Stimulated activated CD8-positive, alpha-beta memory T cell treated with anti-CD3 and anti-CD28 coated beads, Interleukin-15, amount 100 ng/mL, for 4 hours (primary cell): ENCODE measurements at places on chromosomes 5 and 9.

- no peak for DNase-seq
These were observed 1912.8 kb upstream of the NUDT12 start for GRCh38 chr5:105475401-105475800.

- no peak for DNase-seq
These were observed 86.3 kb upstream of the IER5L start for GRCh38 chr9:129264388-129264787.

DNA sequence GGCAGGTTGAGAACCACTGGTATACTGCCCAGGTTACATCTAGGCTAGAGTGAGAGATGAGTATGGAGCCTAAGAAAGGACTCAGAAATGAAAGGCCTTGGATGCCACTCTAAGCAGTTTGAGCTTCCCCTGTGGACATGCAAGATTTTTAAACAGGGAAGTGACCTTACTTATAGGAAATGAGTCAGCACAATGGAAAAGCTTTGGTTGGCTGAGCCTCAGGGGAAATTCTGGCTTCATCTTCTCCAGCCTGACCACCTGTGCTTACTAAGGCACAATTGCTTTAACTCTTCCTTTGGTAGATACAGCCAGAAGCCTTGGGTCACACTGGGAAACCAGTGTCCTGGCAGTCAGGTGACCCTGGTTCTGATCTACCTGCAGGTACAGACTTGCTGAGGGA, 380.2 kb upstream of the ZNF462 start:
- no peak for DNase-seq

DNA sequence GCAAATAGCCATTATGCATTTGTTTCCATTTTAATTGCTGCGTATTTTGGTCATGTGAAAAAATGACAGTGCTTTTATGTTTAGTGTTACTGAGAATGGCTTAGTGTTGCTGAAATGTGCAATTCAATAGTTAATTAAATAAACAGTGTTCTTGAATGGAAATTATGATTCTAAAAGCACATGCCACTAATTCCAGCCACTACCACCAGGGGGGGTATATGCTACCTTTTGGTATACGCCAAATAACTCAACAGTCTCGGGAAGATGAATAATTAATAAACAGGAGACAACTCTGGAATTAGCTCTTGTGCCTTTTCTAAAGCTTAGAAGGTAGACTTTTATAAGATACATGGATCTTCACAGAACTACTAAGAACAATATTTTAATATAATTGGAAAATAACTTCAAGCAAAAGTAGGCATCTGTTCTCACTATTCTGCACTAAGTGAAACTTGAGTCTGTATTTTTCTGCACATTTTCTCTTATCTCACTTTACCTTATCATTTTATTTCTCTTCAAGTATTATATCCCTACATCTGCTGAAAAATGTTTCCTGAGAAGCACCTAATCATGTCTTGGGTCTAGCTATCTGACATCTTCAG, 83.5 kb upstream of the MINAR2 start:
- no peak for DNase-seq

DNA sequence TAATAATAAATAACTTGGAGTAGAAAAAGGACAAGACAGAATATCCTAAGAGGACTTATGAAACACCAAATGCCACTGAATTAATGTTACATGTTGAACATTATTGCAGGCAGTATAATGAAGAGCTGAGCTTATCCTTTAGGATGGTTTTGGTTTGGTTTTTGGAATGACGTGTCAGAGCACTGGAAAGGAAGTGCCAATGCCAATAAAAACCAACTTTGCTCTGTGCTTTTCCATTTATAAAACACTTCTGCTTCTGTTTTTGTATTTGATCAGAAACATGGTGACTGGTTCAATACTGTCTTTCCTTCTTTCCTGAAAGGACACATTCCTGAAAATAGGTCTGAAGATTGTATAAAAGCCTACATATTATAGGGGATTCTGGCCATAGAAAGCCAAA, 4.2 kb downstream of the MEGF10 start:
- no peak for DNase-seq

GRCh38 chr5:159104051-159104651, 4.4 kb upstream of the EBF1 start:
- DNase-seq = no peak

- DNase-seq = no peak
These were observed 134.4 kb downstream of the PTTG1 start for GRCh38 chr5:160555971-160556631.

DNA sequence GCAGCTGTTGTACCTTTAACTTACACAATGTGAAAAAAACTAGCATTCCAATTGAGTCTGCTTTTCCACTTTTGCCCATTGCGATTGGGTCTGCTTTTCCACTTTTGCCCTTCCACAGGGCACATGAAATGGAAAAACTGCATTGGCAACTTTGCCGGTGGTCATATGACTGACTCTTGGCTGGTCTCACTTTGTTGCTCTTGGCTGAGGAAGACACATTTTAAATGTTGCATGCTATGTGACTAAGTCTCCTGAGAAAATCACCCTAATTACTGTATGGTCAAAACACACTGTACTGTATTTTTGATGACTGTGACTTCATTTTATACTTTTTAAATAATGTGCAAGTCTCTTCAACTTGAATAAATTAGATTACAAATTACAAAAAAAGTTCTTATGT, 1.6 kb upstream of the OXCT1 start:
- no peak for DNase-seq

GRCh38 chr5:109929376-109929775, 239.6 kb downstream of the MAN2A1 start:
- DNase-seq = no peak

- no peak for DNase-seq
These were observed 40.8 kb downstream of the CSF2 start for GRCh38 chr5:132114150-132115121.

GRCh38 chr9:123346826-123347225, 9.2 kb upstream of the CRB2 start:
- DNase-seq = no peak

- DNase-seq = no peak
These were observed 171.3 kb downstream of the GDNF start for GRCh38 chr5:37668524-37669047.

DNA sequence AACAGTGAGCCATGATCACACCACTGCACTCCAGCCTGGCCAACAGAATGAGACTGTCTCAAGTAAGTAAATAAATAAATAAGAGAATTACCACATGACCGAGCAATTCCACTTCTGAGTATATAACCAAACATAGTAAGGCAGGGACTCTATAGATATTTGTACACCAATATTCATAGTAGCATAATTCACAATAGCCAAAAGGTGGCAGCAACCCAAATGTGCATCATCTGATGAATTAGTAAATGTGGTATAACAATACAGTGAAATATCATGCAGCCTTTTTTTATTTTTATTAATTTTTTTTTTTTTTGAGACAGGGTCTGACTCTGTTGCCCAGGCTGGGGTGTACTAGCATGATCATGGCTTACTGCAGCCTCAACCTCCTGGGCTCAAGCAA, 33.1 kb downstream of the ALDH7A1 start:
- no peak for DNase-seq

DNA sequence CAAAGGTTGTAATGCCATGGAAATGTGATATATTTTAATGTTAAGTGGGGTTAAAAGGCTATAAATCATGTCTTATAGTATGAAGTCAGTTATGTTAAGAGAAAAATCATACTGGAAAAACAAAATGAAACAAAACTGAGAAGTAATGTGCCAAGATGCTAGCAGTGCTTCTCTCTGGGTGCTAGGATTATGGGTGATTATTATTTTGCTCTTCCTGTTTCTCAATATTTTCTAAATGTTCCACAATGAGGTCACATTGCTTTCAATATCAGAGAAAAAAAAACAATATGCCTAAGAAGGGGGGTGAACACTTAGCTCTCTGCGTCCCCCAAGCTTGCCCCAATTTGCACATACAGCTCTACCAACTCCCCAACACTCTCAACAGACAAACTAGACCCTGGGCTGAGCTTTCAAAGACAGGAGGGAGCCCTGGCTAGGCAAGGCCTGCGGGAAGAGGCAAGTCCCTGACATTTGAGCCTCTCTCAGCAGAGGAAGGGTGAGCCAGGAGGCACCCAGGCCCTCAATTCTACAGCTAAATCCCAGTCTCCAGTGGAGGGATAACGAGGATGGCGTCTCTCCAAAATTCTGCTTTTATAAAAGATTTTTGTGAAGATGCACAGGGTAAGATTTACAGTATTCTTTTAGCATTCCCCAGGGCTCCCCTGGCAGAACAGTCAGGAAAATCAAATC, 24.4 kb downstream of the WHRN start:
- no peak for DNase-seq

- DNase-seq = no peak
These were observed 70.1 kb downstream of the RFX3 start for GRCh38 chr9:3455717-3456116.
